Fibroblast of skin of scalp (primary cell): ENCODE measurements at places on chromosomes 7 and 10.

- DNase-seq = no peak
Measured at GRCh38 chr7:135427166-135427565, 82.7 kb downstream of the CNOT4 start.

- no peak for DNase-seq
Measured at GRCh38 chr10:114297136-114297705, 58.2 kb downstream of the VWA2 start.

GRCh38 chr7:139867847-139868246 is 38.8 kb downstream of the TBXAS1 start:
- DNase-seq = no peak

GRCh38 chr7:122688400-122688998 is 10.4 kb downstream of the RNF133 start:
- DNase-seq = no peak

- no peak for DNase-seq
Measured at GRCh38 chr10:67262675-67263074, 336.8 kb downstream of the LRRTM3 start.

DNA sequence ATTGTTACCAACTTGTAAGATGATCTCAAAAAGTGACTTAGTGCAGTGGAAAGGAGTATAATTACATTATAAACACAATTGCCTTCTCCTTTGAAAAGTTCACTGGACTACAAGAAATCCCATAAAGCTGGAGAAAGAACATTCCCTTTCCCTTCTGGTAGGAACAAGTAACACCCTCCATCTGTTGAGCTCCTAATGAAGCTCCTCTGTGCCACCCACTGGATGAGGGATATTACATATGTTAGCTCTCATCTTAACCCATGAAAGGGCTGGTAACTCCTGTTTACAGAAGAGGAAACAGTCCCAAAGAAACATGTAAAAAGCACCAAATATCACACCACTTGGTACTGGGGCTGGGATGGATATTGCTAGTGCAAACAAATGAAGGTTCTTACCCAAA is 8.1 kb downstream of the PGAM1 start:
- DNase-seq = peak; percentile 26

- no peak for DNase-seq
Measured at GRCh38 chr7:39527951-39528350, 38.3 kb upstream of the YAE1 start.

DNA sequence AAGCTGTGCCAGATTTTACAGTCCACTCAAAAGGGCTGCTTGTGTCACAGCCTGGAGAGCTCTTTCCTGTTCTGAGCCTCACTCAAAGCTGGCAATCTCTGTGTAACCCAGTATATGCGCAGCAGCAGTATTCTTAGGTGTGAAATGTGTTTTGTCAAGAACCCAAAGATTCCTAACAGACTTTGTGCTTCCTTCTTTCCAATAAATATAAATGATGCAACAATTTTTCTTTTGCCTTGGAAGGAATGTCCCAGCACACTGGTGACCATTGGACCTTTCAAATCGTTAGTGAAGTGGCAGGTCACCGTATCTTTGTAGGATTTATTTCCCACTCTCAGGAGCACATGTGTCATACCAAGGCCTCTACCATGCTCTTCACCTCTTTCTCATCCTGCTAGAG is 5.6 kb upstream of the ZC3HAV1 start:
- no peak for DNase-seq

DNA sequence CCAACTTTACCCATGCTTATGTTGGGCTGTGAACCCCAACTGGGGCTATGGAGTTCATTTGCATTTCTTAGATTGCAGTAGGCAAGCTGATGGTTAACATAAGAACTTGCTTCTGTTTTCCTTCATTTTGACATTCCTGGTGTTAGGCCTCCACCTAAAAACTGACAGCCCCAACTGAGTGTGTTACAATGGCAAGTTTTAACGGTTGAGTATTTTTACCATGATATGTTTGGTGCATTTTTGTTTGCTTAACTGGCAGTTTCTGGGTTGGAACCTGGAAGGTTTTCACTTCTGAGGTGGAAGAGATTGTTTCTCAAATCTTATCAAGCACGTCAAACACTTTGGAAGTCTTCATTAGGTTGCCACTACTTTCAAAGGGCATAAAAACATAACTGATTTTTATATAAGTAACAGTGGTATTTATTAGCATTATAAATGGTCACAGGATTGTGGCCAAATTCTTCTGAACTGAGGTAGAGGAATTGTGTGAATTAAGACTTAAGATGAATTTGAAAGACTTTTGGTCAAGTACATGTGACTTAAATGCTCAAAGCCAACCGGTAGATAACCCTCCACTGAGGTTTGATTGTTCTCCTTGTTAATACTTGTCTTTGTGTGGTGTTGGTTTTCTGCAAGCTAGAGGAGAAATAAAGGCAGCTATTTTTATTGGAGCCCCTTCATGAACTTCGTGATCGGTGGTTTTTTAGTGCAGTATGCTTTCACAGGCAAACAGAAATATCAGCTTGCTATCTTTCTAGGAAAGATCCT is 2.8 kb downstream of the BMI1 start:
- no peak for DNase-seq

DNA sequence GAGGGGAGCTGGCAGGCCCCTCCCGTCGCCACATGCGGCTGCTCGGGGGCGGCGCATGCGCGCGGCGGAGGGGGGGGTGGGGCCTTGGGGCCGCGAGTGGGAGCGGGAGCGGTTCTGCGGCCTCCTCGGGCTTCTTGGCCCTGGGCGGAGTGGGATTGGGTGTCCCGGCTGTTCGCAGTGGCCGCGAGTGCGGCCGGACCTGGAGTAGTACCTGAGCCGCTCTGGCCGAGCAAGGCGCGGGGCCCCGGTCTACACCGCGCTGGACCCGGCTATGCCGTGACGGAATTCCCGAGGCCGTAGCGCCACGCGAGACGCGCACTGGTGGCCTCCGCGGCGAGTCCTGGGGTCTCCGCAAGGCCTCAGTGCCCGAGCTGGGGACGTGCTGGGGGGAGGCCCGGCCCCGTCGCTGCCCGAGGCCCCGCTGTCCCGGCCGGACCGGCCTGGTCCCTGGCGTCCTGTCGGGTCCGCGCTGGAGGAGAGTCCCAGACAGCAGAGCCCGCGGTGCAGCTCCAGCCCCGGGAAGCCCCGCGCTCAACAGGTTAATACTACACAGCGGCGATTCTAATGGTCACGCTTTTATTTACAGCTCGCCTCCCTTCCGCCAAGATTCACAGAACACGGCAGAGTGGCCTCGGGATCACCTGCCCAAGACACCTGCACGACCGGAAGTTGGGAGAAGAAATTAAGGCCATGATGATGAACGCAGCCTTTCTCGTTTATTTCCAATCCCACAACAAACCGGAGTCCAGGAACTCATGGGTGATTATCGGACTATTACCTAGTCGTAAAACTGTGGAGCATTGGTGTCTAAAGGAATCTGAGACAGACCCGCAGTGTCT is 671 bp upstream of the PAXIP1 start:
- DNase-seq = peak; percentile 87

- DNase-seq = no peak
Measured at GRCh38 chr10:123157210-123157609, 3.0 kb downstream of the BUB3 start.

- no peak for DNase-seq
Measured at GRCh38 chr10:61417661-61418060, 35.5 kb downstream of the TMEM26 start.

DNA sequence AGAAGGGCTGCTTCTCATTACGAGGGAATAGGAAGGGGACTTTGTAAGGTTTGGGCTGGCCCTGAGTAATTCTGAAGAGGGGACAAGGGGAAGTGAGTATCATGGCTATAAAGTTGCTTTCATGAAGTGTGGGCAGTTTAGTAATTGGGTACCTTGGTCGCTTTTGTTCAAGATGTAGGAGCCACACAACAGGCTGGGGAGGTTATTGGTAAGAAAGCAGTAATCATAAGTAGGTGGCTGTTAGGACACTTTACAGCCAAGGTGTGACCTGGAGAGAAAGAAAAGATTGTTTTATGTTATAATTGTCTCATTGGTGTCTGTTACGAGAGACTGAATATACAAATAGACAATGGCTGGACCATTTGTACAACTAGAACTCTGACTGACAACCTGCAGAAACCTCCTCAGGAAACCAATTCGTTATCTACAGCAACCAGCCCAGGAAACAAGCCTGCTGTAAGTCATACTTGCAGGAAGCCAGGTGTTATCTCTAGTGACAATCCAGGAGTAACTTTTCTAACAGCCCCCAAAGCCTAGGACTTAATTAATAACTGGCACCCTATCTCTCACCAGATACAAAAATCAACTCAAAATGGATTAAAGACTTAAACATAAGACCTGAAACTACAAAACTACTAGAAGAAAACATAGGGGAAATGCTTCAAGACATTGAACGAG is 5.0 kb upstream of the CCM2 start:
- no peak for DNase-seq

GRCh38 chr7:30222515-30223215 is 61.7 kb upstream of the ZNRF2 start:
- no peak for DNase-seq

DNA sequence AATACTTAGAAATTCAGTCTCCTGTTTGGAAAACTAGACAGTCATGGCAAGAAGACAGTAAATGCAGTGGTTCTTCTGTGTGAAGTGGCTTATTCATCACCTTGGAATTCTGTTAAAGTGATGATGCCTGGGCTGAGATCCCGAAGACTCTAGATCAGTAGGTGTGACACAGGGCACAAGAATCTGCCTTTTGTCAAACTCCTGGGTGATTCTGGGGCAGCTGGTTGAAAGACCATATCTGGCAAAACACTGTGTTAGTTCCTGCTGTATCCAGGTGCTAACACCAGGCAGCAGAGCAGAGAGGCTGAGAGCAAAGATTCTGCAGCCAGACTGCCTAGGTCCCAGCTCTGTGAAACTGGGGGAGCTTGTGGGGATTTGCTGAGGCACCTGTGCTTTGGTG is 26.5 kb downstream of the MRC1 start:
- DNase-seq = peak; percentile 92

GRCh38 chr7:105261689-105262088 is 127.0 kb downstream of the SRPK2 start:
- DNase-seq = peak; percentile 6

DNA sequence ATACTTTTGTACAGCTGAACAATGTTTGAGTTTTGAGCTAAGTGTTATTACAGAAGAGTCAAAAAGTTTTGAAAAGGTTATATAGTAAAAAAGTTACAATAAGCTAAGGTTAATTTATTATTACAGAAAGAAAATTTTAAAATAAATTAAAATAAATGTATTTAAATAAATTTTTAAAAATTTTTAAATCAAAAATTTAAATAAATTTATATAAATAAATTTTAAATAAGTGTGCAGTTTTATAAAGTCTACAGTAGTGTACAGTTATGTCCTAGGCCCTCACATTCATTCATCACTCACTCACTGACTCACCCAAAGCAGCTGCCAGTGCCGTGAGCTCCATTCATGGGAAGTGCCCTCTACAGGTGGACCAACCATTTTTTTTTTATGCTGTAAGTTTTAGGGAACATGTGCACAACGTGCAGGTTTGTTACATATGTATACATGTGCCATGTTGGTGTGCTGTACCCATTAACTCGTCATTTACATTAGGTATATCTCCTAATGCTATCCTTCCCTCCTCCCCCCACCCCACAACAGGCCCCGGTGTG is 462.9 kb upstream of the ZMIZ1 start:
- peak; percentile 11 for DNase-seq

DNA sequence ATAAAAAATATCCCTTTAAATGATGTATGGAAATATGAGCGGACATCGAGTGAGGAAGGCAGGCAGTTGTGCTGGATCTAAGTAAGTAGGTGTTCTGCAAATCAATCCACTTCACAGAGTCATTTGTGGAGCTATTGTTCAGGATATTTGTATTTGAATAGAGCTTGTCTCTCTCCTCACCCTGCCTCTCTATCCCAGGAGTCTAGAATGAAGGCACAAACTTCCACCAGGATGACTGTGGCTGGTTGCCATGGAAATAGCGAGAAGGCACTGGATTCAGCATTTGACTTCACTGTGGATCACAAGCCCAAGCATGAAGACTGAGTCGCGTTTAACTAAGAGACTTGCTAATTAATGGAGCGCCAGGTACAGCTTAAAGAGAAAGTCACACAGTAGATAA is 53.2 kb downstream of the NPY start:
- no peak for DNase-seq

DNA sequence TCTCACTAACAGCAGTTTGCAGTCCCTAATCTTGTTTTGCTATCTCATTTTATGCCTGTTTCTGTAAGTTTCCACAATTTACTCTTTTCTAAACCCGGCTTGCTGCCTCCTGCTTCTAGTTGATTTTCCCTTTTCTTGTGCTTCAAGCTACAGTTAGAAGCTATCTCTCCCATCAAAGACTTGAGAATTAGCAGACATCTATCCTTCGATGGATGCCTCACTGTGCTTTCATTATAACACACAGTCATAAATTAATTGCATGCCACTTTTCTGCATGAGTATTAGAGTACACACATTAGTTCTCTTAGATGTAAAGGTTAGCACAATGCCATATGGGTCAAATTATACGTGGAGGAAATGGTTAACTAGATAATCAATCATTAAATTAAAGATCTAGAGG is 48.7 kb downstream of the SEMA3A start:
- DNase-seq = no peak

GRCh38 chr7:28580665-28581064 is 168.3 kb downstream of the CREB5 start:
- DNase-seq = no peak

DNA sequence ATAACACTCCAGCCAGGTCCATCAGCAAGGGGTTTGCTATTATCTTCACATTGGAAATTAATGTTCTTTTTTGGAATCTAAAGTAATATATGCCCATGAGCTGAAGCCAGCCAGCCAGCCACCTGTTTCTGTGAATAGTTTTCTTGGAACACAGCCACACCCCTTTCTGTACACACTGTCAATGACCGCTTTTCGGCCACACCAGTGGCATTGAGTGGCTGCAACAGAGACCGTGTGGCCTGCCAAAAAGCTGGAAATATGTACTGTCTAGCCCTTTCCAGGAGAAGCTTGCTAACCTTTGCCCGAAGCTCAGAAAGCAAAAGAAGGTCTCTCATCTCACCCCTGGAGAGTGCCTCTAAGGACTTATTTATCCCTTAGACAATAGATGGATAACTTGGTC is 98.5 kb upstream of the NPS start:
- DNase-seq = no peak
